ENCODE measurements at places on chromosomes 7 and 10.

GRCh38 chr7:140093375-140093774, 30.6 kb upstream of the PARP12 start:
- no peak for ATAC-seq

GRCh38 chr7:21923658-21924057, 22.0 kb downstream of the CDCA7L start:
- ATAC-seq: no peak

DNA sequence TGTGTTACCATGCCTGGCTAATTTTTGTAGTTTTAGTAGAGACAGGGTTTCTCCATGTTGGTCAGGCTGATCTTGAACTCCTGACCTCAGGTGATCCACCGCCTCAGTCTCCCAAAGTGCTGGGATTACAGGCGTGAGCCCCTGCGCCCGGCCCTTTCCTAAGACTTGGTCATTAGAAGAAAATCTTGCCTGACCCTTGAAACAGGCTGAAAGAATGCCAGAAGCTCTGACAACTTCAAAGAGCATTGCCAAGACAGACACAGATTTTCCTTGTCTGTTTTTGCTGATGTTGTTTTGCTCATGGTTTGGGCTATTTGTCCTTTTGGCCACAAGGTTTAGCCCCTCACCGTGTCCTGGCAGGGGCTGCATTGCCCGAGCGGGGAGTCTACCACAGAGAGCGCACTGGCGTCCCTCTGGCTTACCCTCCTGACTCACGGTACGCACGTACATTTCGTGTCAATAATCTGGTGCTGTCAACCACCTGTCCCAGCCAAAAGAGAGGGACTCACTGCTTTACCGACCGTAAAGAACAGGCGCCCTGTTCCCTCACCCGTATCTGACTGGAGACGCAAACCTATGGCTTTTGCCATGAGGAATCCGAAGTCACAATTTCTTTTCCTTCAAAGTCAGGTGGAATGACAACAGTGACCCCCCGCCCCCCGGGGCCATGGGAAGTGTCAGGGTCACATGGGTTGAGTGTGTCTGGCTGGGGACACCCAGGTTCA, 10.1 kb upstream of the INPP5A start:
- no peak for ATAC-seq

- ATAC-seq: no peak
Observed at GRCh38 chr10:76774987-76775603, 862.5 kb downstream of the KCNMA1 start.

GRCh38 chr7:3427957-3428356, 126.9 kb downstream of the SDK1 start:
- ATAC-seq: no peak

- ATAC-seq: peak; percentile 94
Observed at GRCh38 chr10:6778992-6779701, 199.1 kb upstream of the PRKCQ start.

DNA sequence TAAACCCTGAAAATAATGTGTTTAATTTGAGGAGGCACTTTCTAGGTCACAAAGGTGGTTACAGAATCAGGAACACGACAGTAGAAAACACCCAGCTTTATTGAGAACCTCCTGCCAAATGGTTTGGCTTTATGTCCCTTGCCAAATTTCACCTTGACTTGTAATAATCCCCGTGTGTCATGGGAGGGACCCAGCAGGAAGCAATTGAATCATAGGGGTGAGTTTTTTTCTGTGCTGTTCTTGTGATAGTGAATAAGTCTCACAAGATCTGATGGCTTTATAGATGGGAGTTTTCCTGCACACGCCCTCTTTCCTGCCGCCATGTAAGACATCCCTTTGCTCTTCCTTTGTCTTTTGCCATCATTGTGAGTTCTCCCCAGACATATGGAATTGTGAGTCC, 193.8 kb upstream of the KLF6 start:
- ATAC-seq: no peak

- no peak for ATAC-seq
Observed at GRCh38 chr10:126549344-126549743, 121.1 kb downstream of the C10orf90 start.

DNA sequence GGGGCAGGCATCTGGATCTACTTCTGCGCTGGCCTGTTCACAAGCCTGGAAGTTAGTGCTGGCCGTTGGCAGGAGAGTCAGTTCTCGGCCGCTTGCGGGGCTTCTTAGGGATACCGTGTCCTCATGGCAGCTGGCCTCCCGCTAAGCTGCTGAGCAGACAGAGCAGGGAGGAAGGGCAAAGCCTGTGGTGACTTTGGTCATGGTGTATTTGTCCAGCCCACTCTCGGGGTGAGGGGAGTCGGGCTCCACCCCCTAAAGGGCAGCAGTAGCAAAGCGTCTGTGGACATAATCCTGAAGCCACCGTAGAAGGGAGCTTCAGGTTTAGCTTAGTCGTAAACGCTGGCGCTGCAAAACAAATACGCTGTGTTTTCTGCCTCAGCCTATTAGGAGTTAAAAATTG, 12.2 kb downstream of the UBE3C start:
- peak; percentile 59 for ATAC-seq

DNA sequence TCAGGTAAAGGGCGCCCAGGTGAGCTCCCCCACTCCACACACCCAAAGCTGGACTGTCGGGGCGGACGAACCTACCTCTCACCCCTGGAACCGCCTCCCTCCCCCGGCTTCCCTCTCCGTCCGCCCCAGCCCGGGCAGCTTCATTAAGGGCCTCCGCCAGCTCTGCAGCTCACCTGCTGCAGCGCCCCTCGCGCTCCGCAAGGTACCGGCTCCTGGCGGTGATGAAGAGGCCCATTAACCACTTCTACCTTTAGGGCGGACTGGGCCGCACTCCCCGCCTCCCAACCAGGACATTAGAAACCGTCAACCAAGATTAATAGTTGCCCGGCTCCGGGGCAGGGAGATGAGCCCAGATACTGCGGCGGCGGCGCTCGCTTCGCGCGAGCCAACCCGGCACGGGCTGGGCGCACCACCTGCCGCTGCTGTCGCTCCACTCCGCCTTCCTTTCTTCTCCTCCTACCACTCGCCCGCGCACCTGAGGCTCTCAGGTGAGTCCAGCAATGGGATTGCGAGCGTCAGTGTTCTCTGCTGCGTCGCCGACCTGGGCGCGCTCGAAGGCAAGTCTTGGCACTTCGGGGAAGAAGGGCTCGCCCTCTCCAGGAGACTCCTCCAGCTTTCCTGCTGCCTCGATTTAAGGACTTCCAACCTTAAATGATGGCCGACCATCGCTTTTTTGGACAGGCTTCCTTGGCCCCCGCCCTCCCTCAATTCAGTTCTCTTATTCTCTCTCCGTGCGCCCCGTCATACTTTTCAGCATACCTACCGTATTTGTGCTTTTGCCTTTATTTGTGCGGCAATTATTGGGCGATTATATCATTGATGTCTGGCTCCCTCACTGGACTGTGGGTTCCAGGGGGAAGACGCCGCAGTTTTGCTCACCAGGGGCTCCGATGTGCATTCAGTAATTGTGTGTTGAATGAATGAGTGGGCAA, 13.6 kb upstream of the KAZALD1 start:
- ATAC-seq: no peak

DNA sequence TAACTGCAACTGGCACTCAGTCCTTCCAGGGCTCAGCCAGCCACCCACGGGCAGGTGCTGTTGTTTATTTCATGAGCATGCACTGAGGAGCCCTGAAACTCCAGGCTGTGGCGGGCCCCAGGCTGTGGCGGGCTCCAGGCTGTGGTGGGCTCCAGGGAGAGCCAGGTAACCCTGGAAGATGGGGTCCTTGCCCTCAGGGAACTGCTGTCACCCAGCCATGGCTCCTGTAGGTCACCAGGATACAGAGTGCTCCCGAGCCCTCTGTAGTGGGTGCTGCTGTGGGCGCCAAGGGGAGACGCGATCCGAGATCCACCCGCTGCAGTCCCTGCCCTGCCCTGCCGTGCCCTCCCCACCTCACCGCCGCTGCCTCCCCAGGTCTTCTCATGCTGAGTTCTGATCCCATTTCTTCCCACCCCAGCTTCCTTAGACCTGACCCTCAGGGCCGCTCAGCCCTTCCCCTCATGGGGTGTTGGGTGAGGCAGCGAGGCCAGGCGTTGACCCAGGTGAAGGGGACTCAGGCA, 29.6 kb downstream of the LRRC27 start:
- ATAC-seq: no peak

DNA sequence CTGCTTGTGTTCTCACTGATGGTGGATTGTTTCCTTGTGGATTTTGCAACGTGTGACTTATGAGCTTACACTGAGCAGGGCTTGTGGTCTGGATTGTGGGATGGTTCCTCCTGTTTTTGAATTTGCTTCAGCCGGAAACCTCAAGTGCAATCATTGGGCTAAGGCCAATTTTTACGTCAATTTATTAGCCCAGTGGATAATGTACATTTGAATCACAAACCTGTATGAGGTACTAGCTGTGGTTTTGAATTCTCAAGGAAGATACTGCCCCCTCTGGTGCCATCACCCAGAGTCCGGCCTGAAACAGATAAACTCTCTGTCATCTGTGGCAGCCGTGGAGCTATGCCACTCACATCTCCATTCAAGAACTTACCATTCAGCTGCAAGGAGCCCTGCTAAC, 7.3 kb upstream of the ZNF777 start:
- ATAC-seq: no peak

DNA sequence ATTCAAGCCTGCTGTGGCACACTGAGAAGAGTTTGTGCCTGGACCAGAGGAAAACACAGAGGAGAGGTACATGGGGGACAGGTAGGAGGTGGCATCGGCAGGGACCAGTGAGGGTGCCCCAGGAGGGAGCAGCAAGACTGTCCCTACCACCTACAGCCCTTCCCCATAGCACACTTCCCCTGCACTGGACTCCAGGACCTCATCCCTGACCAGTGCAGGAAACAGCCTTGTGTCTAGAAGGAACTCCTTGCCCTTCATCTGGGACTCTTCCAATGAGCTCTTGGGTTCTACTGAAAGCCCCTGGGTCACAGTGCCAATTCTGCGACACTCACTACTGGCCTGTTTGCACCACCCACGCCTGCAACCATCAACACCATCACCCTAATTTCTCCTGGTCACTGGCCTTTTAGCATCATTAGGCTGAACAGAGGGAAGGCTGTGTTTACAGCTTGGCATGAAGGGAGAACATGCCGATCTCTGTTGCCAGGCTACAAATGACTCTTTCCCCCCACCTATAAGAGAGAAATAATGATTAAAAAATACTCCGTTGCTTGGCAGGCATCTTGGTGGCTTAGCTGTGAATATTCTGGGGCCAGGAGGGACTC, 371.9 kb upstream of the ZMIZ1 start:
- ATAC-seq: no peak

DNA sequence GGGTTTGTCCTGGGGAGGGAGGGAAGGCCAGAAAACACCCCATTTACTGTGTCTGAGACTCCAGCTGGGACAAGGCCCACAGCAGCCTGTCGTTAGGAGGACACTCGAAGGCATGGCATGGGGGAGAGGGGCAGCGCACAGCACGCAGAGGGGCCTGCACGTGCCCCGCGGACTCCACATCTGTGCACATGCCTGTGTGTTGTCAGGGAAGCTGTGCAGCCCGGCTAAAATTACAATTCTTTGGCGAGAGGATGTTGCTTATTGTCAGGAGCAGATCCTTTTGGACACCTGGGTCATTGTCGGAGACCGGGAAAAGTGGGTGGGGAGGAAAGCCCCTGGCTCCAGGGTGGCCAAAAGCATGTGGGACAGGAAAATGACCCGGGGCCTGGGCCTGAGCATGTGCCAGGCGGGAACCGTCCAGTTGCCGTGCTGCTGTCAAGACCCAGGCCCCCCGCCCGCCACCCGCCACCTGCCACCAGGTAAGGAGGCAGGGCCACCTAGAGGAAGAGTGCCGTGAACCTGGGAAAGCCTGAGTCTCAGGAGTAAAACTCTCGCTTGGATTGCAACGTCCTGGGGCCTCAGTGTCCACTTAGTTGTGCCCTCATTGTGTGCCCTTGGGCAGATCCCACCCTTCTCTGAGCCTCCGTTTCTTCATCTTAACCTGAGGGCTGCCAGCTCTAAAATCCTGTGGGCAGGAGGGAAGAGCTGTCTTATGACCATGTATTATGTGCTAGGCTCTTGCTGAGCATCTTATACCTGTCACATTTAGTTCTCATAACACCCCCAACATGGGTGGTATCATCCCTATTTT, 7.2 kb downstream of the VSIR start:
- ATAC-seq: no peak

- no peak for ATAC-seq
Observed at GRCh38 chr10:16401416-16401815, 35.4 kb upstream of the PTER start.

DNA sequence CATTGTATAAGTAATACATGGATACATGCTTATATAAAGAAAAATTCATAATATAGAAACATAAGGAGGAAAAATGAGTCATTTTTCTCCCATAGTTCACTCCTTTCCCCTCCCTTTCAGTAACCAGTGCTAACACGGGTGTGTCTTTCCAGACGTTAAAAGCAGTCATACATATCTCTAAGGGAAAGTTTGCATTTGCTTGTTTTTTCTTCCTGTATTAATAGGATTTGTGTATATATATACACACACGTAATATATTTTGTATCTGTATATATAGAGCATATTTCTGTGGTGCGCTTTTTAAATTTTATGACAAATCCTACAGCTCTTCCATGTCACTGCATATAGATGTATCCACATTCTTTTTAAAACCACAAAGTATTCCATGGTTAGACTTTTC, 78.8 kb downstream of the RALA start:
- ATAC-seq: peak; percentile 30

DNA sequence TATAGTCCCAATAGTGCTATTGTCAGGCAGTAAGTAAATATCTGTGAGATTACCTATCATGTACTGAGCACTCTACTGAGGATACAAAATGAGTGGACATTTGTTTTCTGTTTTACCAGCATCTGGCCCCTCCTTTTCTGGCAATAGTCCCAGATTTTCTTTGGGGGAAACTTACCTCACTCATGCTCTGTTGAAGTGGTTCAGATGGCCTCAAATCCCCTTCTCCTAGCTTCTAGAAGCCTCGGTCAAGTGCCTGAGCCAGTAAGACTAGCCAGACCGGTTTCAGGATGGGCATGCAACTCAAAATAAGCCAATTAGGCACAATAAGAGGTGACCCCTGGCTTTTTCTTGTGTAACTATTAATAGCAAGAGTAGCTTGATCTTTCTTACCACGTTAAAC, 19.7 kb downstream of the TRDMT1 start:
- ATAC-seq: no peak

DNA sequence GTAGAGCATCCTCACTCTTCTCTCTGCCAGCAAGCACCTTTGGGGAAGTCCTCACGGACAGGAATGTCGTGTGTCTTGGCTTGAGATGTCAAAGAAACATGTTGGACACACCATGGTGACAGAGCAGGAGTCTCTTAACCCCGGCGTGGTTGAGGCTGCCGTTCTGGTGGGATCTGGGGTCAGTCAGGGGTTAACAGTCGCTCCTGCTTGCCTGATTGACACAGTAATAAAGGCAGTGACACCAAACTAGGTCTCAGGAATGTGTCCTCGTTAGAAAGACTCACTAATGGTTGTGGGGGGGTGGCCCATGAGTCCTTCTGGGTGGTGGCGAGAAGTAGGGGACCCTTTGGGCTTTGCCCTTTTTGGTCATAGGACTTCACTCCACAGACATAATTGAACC, 69.0 kb downstream of the TCF7L2 start:
- no peak for ATAC-seq

GRCh38 chr10:118742032-118742431, 12.7 kb downstream of the CACUL1 start:
- ATAC-seq: no peak

DNA sequence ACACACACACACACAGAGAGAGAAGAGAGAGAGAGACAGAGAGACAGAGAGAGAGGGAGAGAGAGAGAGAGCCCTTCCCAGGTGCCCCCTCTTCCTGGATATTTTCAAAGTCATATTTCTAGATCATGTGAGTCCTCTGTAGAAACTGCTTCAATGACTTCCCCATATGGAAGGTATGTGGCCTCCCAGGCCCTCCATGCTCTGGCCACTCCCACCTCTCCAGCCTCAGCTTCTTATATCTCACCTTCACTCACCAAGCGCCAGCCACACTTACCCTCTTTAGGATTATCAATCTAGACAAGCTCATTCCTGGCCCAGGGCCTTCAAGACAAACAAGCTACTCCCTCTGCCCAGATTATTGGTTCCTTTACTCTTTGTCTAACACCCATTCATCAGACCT, 259.7 kb downstream of the MTERF1 start:
- no peak for ATAC-seq

Data from SK-N-SH treated with all-trans-retinoic acid at 6 μM for 48 hours (cell line).